ENCODE measurements at places on chromosomes 2 and 18. TPM values are rescaled to one million over a fixed set of nuclear protein-coding genes. Genes with fewer than 3 reads are reported as not detected.

DNA sequence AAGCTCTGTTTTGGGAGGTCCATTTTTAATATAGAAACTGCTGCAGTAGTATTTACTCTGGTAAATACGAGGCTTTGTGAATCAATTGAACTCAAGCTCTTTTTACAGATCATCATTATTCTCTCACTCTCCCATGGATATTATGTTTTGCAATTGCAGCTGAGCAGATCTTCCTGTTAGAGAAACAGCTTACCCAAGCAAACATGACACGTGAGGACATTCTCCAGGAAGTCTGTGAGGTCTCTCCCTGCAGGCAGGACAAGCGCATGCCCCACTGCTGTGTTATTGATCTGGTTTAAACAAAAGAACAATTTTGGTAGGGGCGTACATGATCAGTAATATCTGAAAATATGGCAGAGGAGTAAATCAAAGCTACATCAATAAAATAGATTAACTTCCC is 72.1 kb downstream of the COL6A3 start:
- no peak for DNase-seq

GRCh38 chr2:80169811-80170594 is 134.5 kb downstream of the LRRTM1 start:
- no peak for DNase-seq

GRCh38 chr18:356778-357177 is 88.9 kb upstream of the THOC1 start:
- DNase-seq: no peak

- DNase-seq: no peak
Observed at GRCh38 chr18:36851202-36851590, 22.3 kb downstream of the KIAA1328 start.

DNA sequence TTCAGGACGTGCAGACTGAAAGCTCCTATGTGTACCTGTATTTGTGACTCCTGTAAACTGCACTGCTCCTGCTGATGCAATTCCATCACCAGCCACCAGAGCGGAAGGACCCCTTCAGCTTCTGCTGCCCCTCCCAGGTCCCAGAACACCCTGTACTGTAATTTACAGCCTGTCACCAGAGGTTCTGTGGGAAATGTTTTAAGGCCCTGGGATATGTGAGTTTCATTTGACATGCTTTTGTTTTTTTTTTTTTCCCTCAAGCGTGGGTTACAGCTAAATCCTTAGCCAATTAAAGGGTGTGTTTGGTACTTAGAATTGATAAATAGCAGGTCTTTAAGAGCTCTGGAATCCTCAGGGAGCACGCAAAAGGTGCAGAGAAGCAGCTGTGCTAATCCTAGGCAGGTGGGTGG is 79.4 kb downstream of the KCTD1 start:
- no peak for DNase-seq

DNA sequence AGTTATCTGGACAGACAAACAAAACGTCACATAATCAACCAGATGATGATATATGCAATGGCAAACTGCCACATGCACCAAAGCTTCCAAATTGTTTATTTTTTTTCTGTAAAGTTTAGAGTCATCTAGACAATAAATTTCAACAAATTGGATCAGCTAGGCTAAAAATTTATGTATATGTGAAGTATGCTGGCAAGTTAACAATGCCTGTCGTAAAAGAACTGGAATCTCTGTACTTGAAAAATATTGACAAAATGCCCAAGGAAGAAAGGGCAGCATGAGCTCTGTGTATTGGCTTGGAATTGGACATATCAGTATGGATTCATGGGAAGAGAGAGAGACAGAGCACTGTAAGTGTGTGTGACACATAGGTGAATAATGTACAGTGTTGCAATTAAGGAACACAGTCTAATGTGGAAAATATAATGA is 309.8 kb downstream of the ERBB4 start:
- no peak for DNase-seq

GRCh38 chr2:105486762-105487141 is 87.9 kb upstream of the FHL2 start:
- DNase-seq: no peak

- no peak for DNase-seq
Observed at GRCh38 chr2:6071519-6071918, 379.3 kb downstream of the SOX11 start.

GRCh38 chr2:9405636-9406035 is 17.7 kb downstream of the ITGB1BP1 start:
- DNase-seq: no peak

- no peak for DNase-seq
Observed at GRCh38 chr2:118632921-118633320, 214.5 kb downstream of the EN1 start.

GRCh38 chr18:38957736-38958135 is 1392.1 kb upstream of the CELF4 start:
- no peak for DNase-seq

DNA sequence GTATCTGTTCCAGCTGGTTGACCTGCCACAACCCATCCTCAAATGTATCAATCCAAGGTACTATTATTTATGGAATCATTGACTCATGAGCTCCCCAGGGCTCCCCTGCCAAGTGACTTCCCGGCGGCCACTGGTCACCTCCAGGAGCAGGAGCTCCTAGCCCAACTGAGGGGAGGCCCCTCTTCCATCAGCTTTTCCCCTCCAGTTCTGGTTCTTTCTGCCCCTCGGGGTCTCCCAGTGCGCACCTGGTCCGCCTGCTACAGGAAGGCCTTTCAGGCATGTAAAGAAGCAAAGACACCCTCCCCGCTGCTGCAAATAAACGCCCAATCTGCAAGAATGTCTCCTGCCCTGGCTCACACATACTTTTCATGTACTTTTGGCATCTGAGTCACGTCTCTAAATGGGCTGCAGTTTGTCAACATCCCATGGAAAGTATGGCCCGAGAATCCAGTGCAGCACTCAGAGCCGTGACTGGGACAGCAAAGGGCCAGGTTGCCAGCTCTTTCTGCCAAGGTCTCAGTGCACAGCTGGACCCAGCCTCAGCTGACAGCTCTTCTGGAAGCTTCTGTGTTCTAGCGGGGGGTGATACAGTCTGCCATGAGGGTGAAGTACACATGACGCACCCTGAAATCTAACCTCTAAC is 41.4 kb downstream of the KLHL29 start:
- no peak for DNase-seq

POTEC gene
- total RNA-seq: not detected

ACOXL gene
- 29.3 TPM for total RNA-seq

MARCHF4 gene
- 0.15 TPM for total RNA-seq

ALPG gene
- total RNA-seq: 0.16 TPM

VAMP5 gene
- 87.7 TPM for total RNA-seq

All from left lung (tissue), 14 donors.